ENCODE measurements at places on chromosomes 16 and 17.
A peak's percentile ranks its signal among the peaks of the same experiment; 100 is the strongest.

- peak; percentile 35 for DNase-seq
These were observed 65.2 kb upstream of the ZNF469 start for GRCh38 chr16:88317613-88317965.

DNA sequence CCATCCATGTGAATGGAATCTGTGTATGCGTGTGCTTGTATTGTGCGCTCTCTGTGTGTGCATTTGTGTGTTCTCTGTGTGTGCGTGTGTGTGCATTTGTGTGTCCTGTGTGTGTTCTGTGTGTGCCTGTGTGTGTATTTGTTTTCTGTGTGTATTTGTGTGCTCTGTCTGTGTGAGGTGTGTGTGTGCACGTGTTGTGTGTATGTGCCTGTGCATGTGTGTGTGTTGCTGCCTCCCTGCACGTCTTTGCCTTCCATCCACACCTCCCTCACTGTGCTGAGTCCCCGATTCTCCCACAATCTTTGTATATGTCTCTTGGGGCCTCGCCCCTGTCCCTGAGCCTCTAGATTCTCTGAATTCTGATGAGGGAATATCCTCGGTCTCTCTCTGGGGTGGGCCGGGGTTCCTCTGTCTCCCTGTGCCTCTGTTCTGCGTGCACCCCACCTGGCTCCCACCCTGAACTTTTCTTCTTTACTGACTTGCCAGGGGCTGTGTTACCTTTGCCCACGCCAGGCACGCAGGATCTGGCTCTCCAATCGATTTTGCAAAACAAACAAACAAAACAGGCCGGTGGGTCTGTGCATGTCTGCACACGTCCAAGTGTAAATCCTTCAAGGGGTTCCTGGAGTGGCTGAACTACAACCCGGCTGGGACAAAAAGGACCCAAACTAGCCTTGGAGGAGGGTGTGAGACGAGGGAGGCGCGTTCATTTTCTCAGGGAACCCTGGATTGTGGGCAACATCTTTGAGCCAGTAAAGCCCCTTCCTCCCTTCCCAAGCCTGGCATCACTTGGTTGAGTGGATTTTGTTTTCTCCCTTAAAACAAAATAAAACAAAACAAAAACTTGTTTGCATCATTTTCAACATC, 8.1 kb upstream of the FOXF1 start:
- DNase-seq: no peak

GRCh38 chr17:50356892-50357510, 11.1 kb downstream of the XYLT2 start:
- DNase-seq: no peak

GRCh38 chr17:48526608-48527546, 3.9 kb downstream of the HOXB1 start:
- no peak for DNase-seq

DNA sequence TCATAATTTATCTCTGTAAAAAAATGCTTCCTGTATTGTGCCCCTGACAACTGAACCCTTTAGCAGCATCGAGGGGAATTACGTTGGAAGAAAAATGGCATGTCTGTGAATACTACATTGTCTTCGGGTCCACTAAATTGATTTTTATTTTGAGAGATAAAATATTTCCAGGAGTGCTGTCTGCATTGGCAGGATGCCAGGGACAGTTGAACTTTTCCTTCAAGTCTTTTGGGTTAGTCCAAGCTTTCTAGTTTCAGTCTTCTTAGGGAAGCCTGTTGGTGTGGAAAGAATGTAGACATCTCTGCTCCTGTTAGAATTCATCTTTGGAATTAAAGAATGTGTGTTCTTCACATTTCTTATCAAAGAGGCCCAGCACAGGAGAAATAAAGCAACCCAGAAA, 557.9 kb downstream of the TMEM114 start:
- DNase-seq: no peak

DNA sequence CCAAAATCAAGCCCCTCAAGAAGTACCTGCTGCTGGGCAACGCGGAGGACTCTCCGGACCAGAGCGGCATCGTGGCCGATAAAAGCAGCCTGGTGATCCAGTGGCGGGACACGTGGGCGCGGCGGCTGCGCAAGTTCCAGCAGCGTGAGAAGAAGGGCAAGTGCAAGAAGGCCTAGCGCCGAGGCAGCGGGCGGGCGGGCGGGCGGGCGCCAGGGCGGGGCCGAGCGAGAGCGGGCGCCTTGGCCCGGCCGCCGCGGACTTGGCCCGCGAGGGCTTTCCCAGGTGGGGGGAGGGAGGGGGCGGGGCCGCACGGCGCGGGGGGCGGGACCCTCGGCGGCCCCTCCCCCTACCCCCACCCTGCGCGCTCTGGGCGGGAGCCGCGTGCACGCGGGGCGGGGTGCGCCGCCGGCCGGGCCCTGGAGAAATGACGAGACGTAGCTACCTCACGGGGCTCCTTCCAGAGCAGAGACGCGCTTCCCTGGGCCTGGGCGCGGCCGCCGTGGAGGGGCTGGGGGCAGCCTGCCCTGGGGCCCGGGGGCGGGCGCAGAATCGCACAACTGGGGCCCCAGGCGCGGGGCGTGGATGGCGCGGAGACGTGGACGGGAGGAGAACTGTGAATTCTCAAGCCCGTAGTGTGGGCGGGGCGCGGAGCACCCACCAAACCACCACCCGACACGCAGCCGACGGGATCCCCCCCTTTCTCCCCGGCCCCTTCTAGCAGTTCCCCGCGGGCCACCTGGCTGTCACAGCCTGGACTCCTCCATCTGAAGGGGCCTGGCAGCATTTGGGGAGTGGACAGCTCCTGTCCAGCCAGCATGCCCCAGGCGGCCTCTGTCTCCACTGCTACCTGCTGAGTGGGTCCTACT, 218.7 kb downstream of the NTN1 start:
- DNase-seq: peak; percentile 97

GRCh38 chr16:28992496-28992895, 7.6 kb downstream of the LAT start:
- DNase-seq: no peak

DNA sequence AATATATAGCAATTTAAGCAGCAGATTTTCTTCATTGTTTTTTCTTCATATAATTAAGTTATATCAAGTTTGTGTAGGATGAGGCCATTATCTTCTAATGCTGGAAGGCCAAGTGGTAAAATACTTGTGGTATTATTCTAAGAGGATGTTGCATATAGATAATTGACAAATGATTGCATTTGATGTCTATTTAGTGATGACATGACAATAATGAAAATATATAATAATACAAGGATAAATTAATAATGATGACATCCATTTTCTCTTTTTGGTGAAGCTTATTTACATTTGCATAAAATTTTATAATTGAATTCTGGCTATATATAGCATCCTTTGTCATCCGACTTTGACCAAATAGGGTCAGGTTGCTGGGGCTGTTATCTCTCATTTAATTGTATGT, 195.4 kb upstream of the KCNJ16 start:
- DNase-seq: no peak

DNA sequence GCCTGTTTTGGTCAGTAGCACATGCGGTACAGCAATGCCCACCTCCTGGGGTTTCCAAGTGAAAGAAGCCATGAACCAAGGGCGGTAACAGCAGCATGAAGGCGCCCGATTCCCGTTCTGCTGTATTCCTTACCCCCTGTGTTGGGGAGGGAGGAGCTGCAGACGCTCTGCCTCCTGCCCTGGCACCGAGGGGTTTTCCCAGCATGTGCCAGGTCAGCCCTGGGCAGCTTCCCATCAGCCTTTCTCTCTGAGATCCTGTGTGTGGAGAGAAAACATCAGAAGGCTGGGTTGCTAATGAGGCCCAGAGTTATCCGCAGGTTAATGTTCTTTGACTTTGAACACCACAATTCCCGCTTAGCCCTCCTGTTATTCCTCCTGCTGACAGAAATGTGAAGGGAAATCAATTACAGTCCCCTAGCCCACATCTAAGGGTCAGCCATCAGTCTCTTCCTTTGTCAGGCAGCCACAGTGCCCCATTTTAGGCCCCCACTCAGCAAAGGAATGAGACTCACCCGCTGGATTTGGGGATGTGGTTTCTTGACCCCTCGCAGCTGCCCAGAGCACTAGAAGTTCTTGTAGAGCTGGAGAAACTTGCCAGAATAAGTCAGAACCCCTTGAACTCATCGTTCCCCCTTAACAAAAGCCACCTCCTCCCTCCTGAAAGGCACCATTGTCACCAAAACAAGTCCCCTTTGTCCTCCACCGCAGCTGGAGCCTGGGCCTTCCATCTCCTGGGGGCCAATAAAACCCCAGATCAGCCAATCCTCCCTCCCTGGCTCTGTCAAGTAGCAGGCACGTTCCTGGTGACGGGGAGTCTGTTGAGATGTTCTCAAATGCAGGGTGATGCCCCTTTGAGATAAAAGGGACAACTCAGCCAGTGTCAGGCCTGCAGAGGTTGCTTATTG, 168.5 kb downstream of the KATNIP start:
- no peak for DNase-seq

DNA sequence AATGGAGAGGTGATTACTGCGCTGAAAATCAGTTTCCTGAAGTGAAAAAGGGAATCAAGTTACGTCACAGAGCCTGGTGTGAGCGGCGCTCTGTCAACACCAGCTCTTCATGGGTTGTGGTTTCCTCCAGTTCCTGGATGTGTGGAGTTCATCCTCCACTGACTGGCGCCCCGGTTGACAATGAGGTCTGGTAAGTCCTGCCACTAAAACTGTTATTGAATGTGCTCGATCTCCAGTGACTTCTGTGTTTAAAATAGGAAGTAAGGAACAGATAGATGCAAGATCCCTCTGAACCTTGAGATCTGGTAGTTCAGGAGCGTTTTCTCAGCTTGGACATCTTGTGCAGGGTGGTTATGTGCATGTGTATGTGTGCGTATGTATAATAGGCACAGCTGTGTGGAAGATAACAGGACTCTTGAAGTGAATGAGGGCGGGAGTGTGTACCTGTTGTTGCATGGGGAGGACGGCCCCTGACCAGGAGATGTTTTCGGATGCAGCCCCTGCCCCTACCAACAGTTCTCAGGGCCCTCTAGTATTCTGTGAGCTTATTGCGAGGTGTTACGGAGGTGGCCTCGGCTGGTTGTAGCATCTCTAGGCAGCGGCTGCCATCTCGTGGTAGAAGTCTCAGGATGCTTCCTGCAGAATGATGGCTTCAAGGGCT, 22.0 kb upstream of the GOT2 start:
- peak; percentile 71 for DNase-seq

GRCh38 chr17:27920569-27920968, 27.4 kb upstream of the LYRM9 start:
- no peak for DNase-seq

- no peak for DNase-seq
These were observed 67.8 kb upstream of the SOX9 start for GRCh38 chr17:72053036-72053435.

GRCh38 chr17:8857919-8858318, 9.6 kb downstream of the PIK3R6 start:
- DNase-seq: no peak

DNA sequence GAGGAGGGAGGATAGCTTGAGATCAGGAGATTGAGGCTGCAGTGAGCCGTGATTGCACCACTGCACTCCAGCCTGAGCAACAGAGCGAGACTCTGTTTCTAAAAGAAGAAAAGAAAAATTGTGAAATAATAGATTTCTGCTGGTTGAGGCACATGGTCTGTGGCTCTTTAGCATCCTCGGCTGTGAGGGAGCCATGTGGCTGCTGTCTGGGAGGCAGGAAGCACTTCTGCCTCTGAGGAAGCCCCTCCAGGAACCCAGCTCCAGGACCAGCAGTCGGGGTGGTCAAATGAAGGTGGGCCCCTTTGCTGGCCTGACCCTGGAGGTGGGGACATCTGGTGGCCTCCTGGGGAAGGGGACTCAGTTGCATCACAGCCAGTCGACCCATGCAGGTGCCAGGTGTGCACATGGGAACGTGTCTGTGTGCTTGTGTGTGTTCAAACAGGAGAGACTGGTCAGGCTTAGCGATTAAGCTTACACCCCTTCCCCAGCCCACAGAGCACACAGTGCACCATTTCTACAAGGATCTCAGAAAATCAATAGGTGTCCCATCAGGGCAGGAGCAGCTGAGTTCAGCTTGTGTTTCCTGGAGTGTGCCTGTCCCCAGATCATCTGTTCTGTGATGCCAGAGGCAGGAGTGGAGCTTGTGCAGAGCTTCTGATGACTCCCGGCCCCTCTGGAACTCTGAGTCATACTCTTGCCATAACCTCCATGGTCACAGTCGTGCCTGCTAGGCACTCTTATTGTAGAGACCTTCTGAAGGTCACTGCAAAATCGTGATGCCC, 24.3 kb upstream of the MGAT5B start:
- DNase-seq: no peak

GRCh38 chr16:73433731-73434307, 385.9 kb upstream of the ZFHX3 start:
- DNase-seq: no peak

- DNase-seq: no peak
These were observed 247.3 kb downstream of the ZFHX3 start for GRCh38 chr16:72800524-72801161.

- DNase-seq: no peak
These were observed 2.4 kb downstream of the CCL14 start for GRCh38 chr17:35984140-35984539.

GRCh38 chr17:14753383-14753782, 452.5 kb downstream of the HS3ST3B1 start:
- no peak for DNase-seq

GRCh38 chr17:72056727-72057290, 64.0 kb upstream of the SOX9 start:
- no peak for DNase-seq

- no peak for DNase-seq
These were observed 298.1 kb upstream of the IRX5 start for GRCh38 chr16:54632322-54633220.

GRCh38 chr16:57941016-57941664, 29.8 kb downstream of the CNGB1 start:
- peak; percentile 49 for DNase-seq

DNA sequence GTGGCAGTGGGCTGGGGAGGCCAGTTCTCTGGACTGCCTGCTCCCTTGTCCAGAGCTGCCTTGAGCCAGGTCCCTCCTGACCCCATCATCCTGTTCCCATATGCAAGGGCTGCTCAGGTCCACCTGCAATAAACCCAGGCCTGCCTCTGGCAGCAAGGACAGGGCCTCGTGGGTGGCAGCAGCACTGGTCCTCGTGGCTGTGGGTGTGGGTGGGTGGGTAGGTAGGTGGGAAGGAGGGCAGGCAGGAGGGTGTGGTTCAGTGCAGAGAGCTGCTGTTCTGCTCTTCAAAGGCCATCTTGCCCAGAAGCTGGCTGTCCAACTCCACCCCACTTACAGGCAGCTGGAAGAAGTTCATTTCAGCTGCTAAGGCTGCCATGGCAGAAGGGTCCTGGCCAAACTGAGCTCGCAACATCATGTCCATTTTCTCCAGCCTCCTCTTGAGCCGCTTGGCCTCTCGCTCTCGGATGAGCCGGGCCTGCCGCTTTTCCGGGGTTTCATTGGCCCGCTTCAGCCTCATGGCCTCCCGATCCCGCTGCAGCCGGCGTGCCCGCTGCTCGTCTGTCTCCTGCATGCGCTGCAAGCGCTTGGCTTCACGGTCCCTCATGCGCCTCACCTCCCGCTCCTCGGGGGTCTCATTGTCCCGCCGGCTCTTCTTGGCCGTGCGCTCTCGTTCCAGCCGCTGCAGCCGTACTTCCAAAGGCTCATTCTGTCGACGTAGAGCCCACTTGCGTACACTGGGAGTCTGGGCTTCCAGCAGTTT, 14.2 kb downstream of the ATXN1L start:
- DNase-seq: no peak
